MV-4-11 (cell line): ENCODE measurements at places on chromosomes 7 and 10.

- DNase-seq: no peak
These were observed 35.8 kb downstream of the VWA2 start for GRCh38 chr10:114274616-114275453.

GRCh38 chr10:127690176-127690835 lies 46.7 kb upstream of the FOXI2 start:
- DNase-seq: no peak

GRCh38 chr7:76998285-76998589 lies 33.9 kb downstream of the SPDYE17 start:
- DNase-seq: no peak

GRCh38 chr10:29050081-29050480 lies 238.8 kb upstream of the LYZL1 start:
- no peak for DNase-seq

- no peak for DNase-seq
These were observed 666 bp downstream of the NRG3 start for GRCh38 chr10:81875467-81876252.

DNA sequence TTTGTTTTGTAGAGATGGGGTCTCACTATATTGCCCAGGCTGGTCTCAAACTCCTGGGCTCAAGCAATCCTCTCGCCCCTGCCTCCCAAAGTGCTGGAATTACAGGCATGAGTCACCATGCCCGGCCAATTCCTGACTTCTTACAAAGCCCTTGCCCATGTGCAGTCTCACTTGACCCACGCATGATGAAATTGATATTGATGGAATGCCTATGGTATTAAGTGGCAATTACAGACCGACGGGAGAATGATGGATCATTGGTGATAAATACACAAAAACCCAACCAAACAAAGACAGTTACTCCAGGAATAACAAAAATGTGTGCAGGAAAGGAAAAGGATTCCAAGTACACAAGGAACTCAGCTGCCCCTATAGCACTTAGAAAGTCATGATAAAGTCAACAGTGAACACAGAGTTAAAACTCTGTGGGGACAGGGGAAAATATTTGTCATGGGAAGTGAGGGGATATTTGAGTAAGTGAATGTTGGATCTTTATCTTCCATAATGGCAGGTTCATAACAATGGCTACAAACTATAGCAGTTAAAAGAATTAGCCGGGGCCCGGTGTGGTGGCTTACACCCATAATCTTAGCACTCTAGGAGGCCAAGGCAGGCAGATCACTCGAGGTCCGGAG lies 21.6 kb downstream of the HIP1 start:
- no peak for DNase-seq

- no peak for DNase-seq
These were observed 62.8 kb downstream of the CXCL12 start for GRCh38 chr10:44322137-44322536.

- no peak for DNase-seq
These were observed 1245.5 kb downstream of the GATA3 start for GRCh38 chr10:9299966-9300365.

- no peak for DNase-seq
These were observed 7.8 kb downstream of the CHST3 start for GRCh38 chr10:71971769-71972555.

GRCh38 chr10:103718247-103718620 lies 137.1 kb downstream of the SH3PXD2A start:
- no peak for DNase-seq
